ENCODE measurements at places on chromosomes 4 and X.
A peak's percentile ranks its signal among the peaks of the same experiment; 100 is the strongest.

DNA sequence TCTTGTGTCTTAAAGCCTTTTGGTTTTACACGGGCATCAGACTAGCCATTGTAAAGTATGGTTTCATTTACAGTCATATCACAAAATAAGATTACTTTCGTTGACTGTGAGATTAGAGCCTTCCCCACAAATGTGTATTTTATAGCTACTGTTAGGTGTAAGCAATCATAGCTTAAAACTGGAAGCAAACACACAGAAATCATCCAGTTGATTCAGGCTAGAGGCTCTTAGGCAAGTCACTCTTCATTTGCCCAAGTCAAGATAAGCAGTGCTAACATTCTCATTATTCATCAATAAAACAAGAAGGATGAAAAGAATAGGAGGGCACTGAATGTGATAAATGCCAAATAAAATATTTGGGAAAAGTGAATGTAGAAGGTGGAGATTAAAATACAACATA lies 448.7 kb upstream of the FAM241A start:
- DNase-seq = no peak

- no peak for DNase-seq
Measured at GRCh38 chr4:2991243-2991642, 27.9 kb downstream of the GRK4 start.

DNA sequence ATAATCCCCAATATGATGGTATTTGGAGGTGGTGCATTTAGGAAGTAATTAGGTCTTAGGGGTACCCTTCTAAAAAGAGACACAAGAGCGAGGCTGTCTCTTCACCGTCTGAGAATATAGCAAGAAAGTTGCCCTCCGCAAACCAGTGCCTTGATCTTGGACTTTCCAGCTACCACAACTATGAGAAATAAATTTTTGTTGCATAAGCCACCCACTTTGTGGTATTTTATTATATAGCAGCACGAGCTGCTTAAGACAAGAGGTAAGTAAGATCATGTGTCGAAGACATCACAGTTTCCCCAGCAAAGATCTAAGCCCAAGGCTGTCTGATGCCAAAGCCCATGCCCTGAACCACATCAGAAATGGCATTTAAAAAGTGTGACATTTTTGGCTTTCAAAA lies 9.6 kb upstream of the EXOSC9 start:
- DNase-seq = no peak

DNA sequence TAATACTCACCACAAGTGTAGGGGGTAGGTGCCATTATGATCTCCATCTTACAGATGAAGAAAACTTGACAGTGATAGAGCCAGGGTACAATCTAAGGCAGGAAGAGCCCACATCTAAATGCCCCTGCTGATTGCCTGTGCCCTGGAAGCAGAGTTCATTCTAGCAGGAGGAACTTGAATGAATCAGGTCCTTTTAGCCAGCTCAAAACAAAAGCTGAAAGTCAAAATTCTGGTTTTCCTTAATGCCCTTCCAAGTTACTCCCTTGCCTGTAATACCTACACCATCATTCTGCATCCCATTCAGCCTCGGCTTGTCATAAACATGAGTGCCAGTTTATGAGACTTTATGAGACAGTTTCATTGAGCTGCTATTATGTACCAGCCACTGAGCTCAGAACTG lies 89.6 kb downstream of the SCD5 start:
- DNase-seq = no peak

GRCh38 chrX:17769701-17770269 lies 32.5 kb downstream of the SCML1 start:
- DNase-seq = no peak

DNA sequence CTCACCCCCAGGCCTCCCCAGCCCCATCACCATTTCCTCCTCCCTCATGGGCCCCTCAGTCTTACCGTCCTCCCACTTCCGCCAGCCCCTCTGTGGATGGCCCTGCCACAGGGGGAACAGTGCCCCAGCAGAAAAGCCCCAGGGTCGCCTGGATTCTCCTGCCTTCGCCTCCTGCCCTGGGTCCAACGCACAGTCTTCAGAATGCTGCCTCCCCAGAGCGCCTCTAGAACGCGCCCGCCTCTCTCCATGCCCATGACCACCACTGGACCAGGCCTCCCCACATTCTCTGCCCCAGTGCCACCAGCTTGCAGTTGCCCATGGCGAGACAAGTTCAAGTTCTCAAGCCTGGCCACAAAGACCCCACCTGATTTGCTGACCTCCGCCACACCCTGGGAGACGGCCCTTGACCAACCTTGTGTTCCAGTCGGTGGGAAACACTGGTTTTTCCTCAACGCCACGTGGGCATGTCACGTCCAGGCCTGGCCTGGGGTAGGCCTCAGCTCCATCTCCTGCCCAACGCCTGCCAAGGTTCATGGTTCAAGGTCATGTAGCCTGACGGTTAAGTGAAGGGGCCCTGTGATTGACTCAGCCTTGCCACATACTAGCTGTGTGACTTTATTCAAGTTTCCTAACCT lies 634 bp upstream of the PLXNB3 start:
- DNase-seq = no peak

- no peak for DNase-seq
Measured at GRCh38 chr4:20430259-20430941, 178.7 kb downstream of the SLIT2 start.

DNA sequence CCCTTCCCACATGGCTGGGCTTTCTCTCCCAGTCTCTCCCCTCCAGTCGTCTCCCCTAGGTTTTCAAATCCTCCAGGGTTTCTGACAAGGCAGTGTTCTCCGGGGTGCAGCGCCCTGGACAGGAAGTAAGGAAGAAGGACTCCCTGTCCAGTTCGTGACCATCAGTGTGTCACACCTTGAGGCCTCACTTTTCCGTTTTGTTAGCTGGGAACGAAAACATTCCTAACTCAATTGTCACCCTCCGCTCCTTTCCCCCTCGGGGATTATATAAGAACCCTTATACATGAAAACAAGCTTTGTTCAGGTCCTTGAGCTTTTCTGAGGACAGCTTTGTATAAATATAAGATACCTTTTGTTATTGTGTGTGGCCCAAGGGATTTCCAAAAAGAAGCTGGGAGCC lies 92.1 kb downstream of the KDR start:
- no peak for DNase-seq

GRCh38 chr4:184409502-184409901 lies 64.8 kb downstream of the IRF2 start:
- DNase-seq = no peak

DNA sequence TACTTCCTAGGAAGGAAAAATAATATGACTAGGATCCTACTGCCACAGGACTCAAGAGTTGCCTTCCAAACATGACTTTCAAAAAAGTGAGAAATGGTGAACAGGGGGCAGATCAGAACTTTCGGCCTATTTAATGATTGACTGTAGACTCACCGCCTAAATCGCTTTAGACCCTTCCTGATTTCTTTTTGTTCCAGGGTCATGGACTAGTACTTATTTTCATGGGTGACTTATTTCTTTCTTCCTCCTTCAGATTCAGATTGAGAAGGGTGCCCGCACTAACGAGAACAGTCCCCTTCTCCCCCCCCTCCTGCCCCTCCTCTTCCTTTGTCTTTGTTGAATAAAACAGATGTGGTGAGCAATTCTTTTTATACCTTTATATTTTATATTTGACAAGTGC lies 48.0 kb upstream of the KLHL8 start:
- DNase-seq = no peak

- no peak for DNase-seq
Measured at GRCh38 chr4:18185491-18185890, 163.9 kb upstream of the LCORL start.

DNA sequence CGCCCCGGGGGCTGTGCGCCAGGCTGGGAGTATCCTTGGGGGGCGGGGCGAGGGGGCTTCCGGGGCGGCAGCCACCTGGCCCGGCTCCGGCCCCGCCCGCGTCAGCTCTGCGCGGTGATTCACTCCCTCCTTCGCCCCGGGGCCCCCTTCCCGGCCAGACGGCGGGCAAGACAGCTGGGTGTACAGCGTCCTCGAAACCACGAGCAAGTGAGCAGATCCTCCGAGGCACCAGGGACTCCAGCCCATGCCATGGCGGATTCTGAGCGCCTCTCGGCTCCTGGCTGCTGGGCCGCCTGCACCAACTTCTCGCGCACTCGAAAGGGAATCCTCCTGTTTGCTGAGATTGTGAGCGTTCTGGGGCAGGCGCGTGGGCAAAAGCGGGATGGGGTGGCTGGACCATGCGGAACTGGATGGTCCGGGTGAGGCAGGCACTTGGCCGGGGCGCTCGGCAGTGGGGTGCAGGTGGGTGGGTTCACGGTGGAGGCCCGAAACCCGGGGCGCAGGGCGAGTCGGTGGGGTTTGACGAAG lies at the start of gene PLP2:
Gene PLP2, plus strand, starts transcription at position 147 of the 528 bp plus-strand sequence. Its CDS starts 103 bp downstream, at position 250.
- peak; percentile 70 for DNase-seq

GRCh38 chrX:134484039-134484438 lies 24.1 kb downstream of the HPRT1 start:
- peak; percentile 55 for DNase-seq

GRCh38 chrX:16804923-16805464 lies 18.7 kb downstream of the TXLNG start:
- DNase-seq = no peak

DNA sequence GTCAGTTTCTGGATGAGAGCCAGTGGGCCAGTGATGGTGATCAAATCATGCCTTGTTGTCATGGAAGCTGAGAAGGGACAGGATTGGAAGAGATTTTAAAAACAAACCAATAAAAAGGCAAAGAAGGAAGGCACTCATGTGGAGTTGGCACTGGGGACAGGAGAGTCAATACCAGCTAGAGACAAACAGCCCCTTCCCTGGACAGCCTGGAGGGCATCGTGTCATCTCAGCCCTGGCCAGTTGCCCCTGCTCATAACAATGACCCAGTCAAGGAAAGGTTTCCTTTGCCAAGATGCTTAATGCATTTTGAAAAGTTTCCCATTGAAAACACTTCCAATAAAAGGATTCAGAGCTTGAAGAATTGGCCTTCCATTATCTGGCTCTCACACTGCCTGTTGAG lies 55.5 kb downstream of the SCML1 start:
- no peak for DNase-seq

DNA sequence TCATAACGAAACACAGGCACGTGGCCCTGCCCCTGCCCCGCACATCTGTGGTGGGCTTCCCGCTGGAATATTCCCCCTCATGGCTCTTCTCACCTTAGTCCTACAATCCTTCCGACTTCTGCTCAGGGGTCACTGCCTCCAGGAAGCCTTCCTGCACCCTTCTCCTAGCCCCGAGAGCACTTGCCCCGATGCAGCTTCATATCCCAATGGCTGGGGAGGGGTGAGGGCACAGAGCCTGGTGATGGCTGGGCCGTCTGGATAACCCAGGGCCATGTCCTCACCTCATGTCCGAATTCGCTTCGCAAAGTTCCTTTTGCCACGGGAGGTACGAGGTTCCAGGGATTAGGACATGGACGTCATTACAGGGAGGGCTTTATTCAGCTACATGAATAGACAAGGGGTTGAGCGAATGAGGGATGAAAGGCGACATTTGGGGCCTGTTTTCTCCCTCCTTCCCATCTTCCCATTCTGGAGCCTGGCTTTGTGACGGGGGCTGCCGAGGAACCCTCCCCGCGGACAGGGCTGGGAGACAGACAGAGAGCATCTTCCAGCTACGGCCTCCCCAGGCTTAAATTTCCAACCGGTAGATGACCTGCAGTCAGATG lies 35.5 kb upstream of the HMX1 start:
- DNase-seq = no peak

GRCh38 chrX:70289168-70289792 lies 447 bp downstream of the PDZD11 start:
- no peak for DNase-seq

DNA sequence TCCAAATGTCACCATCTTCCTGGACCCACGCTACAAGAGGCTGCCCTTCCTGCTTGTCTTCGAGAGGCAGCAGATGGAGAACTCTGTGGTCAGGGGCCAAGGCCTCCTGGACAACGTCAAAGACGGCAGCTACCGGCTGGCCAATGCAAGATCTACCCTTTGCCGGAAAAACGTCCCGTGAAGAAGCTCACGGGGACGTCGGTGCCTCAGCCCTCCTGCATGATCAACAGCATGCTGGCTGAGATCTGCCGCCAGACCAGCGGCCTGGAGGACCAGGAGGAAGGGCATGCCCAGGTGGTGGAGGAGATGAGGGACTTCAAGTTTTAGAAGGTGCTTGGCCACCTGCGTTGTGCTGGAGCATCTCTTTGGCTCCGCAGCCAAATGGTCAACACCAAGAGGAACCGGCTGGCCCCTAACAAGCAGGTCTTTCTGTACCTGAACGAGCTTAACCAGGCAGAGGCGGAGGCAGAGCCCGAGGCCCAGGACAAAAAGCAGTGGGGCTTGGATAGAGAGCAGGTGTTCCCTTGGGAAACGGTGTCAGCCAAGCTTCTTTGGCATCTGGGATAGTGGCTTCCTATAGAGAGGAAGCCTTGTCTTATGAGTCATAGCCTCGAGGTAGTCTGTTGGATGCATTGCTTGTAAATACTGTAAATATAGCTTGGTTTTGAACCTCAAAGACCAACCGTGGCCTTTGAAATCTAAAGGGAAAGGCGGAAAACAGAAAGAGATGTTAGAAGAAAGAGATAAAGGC lies 94.8 kb upstream of the ELOVL6 start:
- no peak for DNase-seq

DNA sequence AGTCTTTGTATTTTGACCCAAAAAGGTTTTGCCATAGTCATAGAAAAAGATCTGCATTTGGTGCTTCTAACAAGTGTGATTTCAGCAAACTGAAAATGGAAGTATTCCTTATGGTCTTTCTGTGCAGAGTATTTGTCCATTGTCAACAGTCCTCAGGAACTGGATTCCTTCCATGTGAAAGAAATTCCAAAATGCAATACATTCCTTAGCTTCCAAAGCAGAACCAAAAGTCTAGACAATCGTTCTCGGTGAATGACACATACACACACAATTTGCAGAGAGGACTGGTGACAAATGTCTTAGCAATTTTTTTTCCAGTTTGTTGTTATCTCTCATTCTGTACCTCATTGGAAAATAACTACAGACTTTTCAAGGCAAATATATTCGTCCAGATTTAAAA lies 562.2 kb upstream of the SLIT2 start:
- no peak for DNase-seq

- no peak for DNase-seq
Measured at GRCh38 chrX:10761447-10761846, 141.1 kb upstream of the MID1 start.

DNA sequence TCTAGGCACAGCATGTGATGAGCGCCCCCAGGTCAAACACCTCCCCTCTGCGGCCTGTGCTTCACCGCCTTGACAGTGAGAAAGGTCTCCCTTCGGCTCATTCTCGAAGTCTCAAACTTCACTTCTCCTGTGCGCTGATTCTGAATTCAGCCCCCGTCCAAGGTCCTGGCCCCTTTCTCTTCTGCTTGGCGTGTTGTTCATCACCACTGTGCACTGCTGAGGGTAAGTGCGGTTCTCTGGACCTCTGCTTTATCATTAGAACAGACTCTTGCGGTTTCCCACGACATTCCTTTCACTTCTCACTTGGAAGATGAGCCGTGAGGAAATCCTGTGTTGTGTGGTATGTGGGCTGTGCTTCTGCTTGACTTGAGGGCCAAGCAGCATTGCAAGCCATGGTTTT lies 11.9 kb downstream of the HTT-AS start:
- DNase-seq = no peak

GRCh38 chr4:176778491-176778890 lies 14.2 kb downstream of the VEGFC start:
- no peak for DNase-seq

- no peak for DNase-seq
Measured at GRCh38 chrX:153866302-153867019, 19.5 kb downstream of the L1CAM start.

- DNase-seq = no peak
Measured at GRCh38 chrX:69759921-69760625, 144.2 kb downstream of the EDA start.

GRCh38 chrX:136191171-136191570 lies 43.8 kb downstream of the FHL1 start:
- no peak for DNase-seq

- DNase-seq = no peak
Measured at GRCh38 chr4:56704089-56704871, 23.2 kb upstream of the HOPX start.

GRCh38 chr4:109998867-109999584 lies 86.3 kb downstream of the EGF start:
- peak; percentile 81 for DNase-seq
